ENCODE measurements at places on chromosomes 4 and X. TPM values are rescaled to one million over a fixed set of nuclear protein-coding genes. Genes with fewer than 3 reads are reported as not detected.
A peak's percentile ranks its signal among the peaks of the same experiment; 100 is the strongest.

Gene RNF150
- 2.4 TPM for total RNA-seq

- no peak for DNase-seq
Observed at GRCh38 chrX:68846536-68846935, 17.7 kb downstream of the EFNB1 start.

DNA sequence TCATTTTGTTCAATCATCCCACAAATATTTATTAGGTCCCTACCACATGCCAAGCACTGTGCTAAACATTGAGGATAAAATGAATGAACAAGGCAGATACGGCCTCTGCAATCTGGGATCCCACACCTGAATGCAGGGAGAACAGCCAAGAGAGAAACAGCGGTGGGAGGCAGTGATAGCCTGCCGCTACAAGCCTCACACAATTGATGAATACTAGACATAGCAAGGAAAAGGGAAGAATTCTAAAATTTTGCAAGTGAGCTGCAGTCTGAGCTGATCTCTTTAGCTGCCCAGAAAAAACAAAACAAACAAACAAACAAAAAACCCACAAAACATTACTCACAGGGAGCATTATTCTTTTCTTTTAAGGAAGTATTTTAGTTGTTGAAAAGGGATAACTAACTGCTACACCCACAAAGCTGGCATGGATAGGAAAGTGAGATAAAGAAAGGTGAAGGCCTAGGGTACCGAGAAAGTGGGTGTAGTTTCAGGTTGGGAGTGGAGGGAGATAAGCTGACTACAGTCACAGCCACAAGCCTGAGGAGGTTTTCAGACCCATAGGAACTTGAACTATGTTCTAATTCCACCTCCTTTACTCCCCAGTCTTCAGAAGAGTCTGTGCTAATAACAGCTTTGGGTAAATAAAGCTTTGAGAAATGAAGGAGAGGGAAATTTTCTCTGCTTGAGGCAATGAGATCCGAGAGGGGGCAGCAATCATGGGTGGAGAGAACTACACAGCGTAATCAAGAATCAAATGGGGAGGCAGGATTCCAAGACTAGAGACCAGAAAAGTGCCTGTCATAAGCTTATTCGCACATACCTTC, 85.4 kb downstream of the SH3RF1 start:
- no peak for DNase-seq

- DNase-seq = no peak
Observed at GRCh38 chrX:48459483-48459882, 10.6 kb downstream of the SLC38A5 start.

Gene ARL9
- not detected for total RNA-seq

Gene SFRP2
- not detected for total RNA-seq

Gene HSFX1
- total RNA-seq = not detected

GRCh38 chrX:106672527-106672926, 54.0 kb upstream of the RNF128 start:
- no peak for DNase-seq

Gene GJB1
- total RNA-seq = not detected

GRCh38 chr4:3511187-3511586, 21.0 kb downstream of the LRPAP1 start:
- no peak for DNase-seq

- no peak for DNase-seq
Observed at GRCh38 chr4:1722551-1723118, 1.3 kb downstream of the TACC3 start.

Gene SMR3B
- total RNA-seq = not detected

Gene SPANXN3
- not detected for total RNA-seq

- DNase-seq = no peak
Observed at GRCh38 chr4:110950731-110951130, 327.9 kb upstream of the PITX2 start.

Gene GPRASP1
- 0.08 TPM for total RNA-seq

- no peak for DNase-seq
Observed at GRCh38 chrX:125093852-125094251, 225.8 kb upstream of the TEX13C start.

GRCh38 chr4:40255393-40256281, 58.8 kb downstream of the RHOH start:
- peak; percentile 99 for DNase-seq

Gene TDO2
- 6.2 TPM for total RNA-seq

DNA sequence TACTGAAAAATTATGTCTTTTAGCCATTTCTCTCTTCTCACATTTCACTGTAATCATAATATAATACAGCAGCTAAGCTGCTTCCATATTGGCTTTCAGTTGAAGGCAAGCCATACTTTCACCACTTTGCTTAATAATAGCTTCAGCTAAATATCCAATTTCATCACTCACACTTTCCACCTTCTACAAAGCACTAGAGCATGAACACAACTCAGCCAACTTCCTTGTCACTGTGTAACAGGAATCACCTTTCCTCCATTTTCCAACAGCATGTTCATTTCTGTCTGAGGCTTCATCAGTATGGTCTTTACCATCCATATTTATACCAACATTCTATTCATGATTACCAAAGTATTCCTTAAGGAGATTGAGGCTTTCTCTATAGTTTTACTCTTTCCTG, 219.8 kb upstream of the CTSO start:
- DNase-seq = no peak

GRCh38 chr4:5545271-5545670, 163.1 kb downstream of the EVC2 start:
- DNase-seq = no peak

DNA sequence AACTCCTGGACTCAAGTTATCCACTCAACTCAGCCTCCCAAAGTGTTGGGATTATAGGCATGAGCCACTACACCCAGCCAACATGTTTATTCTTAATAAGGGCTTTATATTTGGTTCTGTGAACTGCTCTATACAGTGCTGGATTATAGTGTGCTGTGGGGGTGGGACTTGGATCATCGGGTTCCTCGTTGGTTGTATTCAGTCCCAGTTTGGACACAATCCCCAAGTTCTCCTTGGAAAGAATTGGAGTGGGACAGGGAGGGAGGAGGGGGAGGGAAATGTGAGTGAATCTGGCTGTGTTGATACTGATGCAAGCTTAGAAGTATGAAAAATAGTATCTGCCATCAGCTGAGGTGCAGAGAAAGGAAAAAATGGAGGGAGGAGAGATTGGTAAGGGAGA, 121.3 kb downstream of the KIT start:
- no peak for DNase-seq

GRCh38 chr4:12036450-12036849, 607.8 kb upstream of the HS3ST1 start:
- no peak for DNase-seq

- no peak for DNase-seq
Observed at GRCh38 chrX:70022616-70023015, 27.1 kb downstream of the AWAT2 start.

GRCh38 chrX:153766098-153766817, 2.2 kb downstream of the PLXNB3 start:
- peak; percentile 83 for DNase-seq

Gene DUSP9
- total RNA-seq = 1.3 TPM

Gene IQCM
- not detected for total RNA-seq

DNA sequence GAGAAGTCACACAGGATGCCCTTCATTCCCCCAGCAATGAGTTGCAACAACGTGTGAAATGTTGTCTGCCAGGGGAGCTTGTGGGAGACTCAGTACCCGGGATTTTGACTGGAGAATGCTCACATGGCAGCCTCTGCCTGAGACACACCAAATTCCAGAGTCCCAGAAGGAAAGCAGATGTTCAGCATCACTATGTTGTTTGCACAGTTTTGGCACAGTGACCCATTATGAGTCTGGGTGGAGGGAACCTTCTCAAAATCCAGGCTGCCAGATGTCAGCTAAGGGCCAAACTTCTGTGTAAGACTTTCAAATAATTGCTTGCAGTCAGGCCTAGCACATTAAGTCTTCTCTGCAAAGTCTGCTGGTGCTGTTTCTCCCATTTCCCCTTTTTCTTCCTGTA, 1029.7 kb upstream of the TENM3 start:
- DNase-seq = no peak

Gene FANCB
- total RNA-seq = 8.3 TPM

DNA sequence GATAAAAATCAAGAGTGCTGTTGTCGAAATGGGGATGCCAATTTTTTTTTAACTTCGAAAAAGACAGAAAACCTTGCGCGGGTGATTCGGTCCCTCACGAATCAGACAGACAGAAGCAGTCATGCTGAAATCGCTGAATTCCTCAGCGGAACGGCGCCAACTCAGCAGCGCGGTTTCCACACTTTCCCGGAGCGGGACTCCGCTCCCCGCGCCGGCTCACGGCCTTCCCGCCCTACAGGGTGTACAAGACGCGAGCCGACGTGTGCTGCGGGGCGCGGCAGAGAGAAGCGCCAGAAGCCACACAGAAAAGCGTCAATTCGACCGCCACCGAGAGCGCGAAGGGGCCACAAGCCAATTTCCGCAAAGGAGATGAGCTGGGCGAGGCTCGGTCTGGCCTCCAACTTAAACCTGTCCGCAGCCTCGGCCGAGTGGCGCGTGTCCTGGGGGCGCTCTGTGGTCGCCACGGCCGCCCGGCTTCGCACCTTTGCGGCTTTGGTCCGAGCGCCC, 1.3 kb downstream of the NEXMIF start:
- DNase-seq = no peak

- peak; percentile 62 for DNase-seq
Observed at GRCh38 chr4:76748649-76749048, 149.3 kb downstream of the SOWAHB start.

DNA sequence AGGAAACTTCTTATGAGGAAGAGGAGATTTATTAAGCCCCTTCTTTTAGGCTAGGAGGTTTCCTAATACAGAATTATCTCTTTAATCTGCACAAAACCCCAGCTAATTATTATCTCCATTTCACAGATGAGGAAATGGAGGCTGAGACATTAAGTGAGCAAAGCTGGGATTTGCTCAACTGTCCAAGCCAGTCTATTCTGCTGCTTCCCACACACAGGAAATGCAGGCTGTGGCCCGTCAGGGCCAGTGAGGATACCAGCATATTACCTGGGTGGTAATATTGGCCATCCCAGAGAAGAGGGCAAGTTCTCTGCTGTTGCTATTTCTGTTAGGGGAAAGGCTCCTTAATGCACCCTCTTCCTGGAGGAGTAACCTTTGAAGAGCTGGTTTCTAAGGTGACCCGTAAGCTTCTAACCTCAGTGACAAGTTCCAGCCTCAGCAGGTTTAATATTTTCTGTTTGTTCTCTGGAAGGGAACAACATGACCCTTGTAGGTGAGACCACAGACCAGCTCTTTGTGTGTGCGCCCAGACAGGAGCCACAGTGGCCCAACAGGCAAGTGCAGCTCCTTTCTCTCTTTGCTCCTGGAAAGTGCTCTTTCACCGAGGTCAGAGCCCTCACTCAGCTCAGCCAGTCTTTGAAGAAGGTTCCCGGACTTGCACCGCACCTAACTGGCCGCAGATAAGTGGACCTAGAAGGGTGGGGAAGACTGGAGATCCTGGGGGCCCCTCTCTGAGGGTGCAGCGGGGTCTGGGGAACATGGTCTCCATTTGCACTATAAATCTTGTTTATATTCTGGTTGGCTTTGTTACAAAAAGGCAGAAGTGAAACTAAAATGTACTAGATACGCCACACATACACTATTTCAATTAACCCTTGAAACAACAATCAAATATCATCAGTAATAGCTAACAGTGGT, 35.5 kb downstream of the TBC1D9 start:
- DNase-seq = no peak

Data from H4 (cell line).